ENCODE measurements at places on chromosomes 11 and 22.

DNA sequence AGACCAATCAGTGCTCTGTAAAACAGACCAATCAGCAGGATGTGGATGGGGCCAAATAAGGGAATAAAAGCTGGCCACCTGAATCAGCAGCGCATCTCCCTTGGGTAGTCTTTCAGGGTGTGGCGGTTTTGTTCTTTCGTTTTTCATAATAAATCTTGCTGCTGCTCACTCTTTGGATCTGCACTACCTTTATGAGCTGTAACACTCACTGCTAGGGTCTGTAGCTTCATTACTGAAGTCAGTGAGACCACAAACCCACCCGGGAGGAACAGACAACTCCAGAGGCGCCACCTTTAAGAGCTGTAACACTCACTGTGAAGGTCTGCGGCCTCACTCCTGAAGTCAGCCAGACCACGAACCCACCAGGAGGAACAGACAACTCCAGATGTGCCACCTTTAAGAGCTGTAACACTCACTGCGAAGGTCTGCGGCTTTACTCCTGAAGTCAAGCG, 175.5 kb upstream of the PDGFD start:
- no peaks in the 10 kb centered on the region for H3K36me3 ChIP-seq
- no peak overlapping the region for H3K27ac ChIP-seq
- no peaks in the 10 kb centered on the region for H3K4me1 ChIP-seq
- no peak overlapping the region for H3K4me3 ChIP-seq

DNA sequence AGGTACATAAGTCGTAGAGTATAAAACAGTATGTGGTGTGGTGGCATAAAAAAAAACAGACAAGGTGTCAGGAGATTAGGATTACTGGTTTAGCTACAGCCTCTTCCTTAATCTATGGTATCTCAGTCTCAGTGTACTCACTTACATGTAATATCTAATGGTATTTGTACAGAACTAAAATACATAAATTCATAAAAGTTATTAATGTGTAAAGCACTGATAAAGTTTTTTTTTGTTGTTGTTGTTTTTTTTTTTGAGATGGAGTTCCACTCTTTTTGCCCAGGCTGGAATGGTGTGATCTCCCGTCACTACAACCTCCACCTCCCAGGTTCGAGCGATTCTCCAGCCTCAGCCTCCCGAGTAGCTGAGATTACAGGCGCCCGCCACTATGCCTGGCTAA, 2.9 kb downstream of the PTS start:
- DNase-seq: no peak
- H3K36me3 ChIP-seq: peaks cover 19% of the 10 kb centered on the region
- H3K27ac ChIP-seq: no peak overlapping the region
- no peaks in the 10 kb centered on the region for H3K27me3 ChIP-seq
- no peak overlapping the region for H3K4me3 ChIP-seq
- peaks cover 6% of the 10 kb centered on the region for H3K4me1 ChIP-seq

DNA sequence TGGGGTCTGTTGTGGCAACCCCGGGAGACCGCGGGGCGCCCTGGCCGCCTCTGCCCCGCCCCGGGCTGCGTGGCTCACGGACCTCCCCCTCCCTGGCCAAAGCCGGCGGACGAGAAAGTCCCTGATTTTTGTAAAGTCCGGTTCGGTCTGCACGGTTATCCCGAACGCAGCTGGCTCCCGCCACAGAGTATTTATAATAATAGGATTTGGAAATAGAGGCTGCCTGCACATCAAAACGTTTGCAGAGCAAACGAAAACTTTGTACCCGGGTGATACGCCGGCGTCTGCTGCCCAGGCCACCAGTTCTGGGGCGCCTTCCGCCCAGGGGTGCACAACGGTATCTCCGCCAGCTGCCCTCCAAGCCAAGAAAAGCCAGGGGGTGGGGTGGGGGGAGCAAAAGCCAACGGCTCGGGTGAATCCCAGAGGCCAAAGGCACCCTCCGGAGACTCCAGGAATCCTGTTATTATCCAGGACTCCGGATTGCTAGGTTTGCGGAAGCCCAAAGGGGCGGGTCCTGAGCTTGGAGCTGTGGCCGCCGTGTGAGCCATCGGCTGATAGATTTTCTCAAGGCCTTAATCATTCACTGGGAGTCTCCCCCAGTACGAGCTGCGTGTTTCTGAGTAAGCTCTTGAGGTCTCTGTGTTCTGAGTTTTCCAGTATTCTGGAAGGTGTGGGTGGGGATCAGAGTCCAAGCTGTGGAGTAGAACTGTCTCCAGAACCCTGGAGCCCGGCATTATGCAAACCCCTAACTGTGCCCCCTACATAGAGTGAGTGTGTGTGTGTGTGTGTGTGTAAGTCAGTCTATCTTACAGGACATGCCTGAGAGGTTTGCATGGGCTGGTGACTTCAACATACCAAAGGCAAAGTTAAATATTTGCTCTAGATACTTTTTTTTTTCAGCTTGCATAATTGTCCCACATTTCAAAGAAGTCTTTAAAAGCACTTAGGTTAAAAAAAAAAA, 673 bp upstream of the SHANK2 start:
- H3K27me3 ChIP-seq: peaks cover 13% of the 10 kb centered on the region
- peak overlapping the region; percentile 57 for H3K4me3 ChIP-seq
- peak; percentile 74 for DNase-seq
- peaks cover 24% of the 10 kb centered on the region for H3K4me1 ChIP-seq
- no peaks in the 10 kb centered on the region for H3K36me3 ChIP-seq

- peaks cover 94% of the 10 kb centered on the region for H3K36me3 ChIP-seq
- no peaks in the 10 kb centered on the region for H3K4me1 ChIP-seq
- no peak overlapping the region for H3K27ac ChIP-seq
- H3K4me3 ChIP-seq: no peak overlapping the region
- no peak for DNase-seq
These were observed 16.3 kb downstream of the TRMU start for GRCh38 chr22:46351767-46352166.

DNA sequence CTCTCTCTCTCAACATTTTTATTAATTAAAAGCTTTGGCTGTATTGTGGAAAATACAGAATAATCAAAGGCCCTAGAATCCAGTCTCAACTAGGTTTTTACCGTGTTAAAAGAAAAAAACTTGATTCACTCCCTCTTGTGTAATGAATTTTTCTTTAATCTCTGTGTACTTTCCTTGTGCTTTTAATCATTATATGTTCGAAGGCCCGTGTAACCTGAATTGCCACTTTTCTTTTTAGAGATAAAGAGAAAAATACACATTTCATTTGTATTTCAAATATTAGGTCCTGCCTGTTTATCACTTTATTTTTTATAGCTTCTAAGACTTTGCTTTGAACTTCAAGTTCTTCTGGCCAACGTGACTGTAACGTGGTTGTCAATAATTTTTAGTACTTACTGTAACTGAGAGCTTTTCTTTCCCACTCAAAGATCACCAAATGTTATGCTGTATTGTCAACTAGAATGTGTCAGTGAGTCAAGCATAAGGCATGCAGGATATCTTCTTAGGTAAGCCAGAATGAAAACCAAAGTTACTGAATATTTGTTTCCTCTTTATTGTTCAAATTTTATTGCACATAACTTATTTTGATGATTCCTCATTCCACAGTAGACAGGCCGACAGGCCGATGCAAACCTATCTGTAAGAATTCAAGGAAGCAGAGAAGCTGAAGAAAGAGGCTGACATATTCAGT, 23.3 kb upstream of the FAR1 start:
- no peaks in the 10 kb centered on the region for H3K4me1 ChIP-seq
- no peaks in the 10 kb centered on the region for H3K36me3 ChIP-seq

- H3K4me3 ChIP-seq: no peak overlapping the region
- no peak for DNase-seq
- H3K4me1 ChIP-seq: peaks cover 5% of the 10 kb centered on the region
- H3K27me3 ChIP-seq: no peaks in the 10 kb centered on the region
These were observed 59.7 kb downstream of the SPON1 start for GRCh38 chr11:14022251-14022650.

DNA sequence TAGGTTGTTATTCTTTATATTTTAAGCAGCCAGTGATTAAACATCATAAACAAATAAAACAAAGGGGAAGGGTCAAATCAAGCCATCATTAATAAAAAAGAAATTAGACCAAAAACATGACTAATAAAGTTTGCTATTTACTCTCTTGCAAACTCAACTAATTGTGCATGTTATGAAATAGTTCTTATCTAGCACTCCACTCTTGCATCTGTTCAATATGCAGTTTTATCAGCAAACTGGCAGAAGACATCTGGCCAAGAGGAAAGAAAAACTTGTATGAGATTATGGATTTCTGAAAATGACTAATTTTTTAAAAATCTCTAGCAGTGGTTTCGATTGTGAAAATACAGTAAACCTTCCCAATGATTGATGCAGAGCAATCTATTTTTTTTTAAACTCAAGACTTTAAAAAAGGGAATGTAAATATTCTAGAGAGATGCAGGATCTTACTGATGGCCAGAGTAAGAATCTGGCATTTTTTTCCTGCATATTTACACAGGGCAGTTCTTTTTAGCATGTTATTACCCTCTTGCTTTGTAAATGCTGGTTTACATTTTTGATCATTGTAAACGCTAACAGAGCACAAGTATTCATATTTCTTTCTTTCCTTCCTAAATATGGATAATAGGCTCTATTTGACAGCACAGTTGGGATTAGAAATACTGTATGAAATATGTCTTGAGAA, 83.3 kb downstream of the GRIA4 start:
- no peaks in the 10 kb centered on the region for H3K27me3 ChIP-seq
- no peak overlapping the region for H3K4me3 ChIP-seq
- H3K36me3 ChIP-seq: no peaks in the 10 kb centered on the region
- no peak for DNase-seq
- H3K27ac ChIP-seq: no peak overlapping the region

DNA sequence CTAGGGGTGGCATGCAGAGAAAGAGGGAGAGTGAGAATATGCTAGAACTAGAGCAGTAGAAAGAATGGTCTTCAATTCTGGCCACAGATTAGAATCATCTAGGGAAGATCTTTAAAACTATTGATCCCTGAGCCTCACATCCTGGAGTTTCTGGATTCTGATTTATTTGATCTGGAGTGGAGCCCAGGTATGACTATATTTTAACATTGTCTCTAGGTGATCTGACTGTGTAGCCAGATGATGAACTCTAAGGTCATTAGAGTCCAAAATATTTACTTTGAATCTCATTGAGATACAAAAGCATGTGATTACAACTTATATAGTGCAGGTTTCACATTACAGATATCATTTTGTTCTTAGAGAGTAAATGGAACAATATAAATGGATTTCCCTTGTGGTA, 79.7 kb downstream of the FDX1 start:
- no peak overlapping the region for H3K4me3 ChIP-seq
- H3K27me3 ChIP-seq: no peaks in the 10 kb centered on the region
- DNase-seq: no peak
- no peaks in the 10 kb centered on the region for H3K4me1 ChIP-seq
- H3K27ac ChIP-seq: no peak overlapping the region

DNA sequence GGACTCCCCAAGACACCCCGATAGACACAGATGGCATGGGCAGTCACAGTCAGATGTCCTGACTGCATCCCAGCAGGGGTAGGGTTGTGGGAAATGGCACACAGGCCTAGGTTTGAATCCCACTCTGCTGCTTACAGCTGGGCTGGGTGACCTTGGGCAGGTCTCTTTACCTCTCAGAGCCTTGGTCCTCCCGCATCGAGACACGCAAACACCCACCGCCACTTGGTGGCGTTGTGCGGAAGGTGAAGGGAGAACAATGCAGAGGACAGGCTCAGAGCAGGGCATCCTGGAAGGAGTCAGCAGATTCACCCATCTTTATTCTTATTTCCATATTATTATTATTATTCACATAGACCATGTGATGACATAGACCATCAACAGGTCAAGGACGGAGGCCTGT, 140.5 kb downstream of the MIAT start:
- no peak overlapping the region for H3K27ac ChIP-seq
- H3K4me3 ChIP-seq: no peak overlapping the region
- no peaks in the 10 kb centered on the region for H3K27me3 ChIP-seq
- peaks cover 5% of the 10 kb centered on the region for H3K4me1 ChIP-seq
- DNase-seq: no peak

- H3K4me3 ChIP-seq: no peak overlapping the region
- H3K27ac ChIP-seq: no peak overlapping the region
- no peaks in the 10 kb centered on the region for H3K4me1 ChIP-seq
- no peaks in the 10 kb centered on the region for H3K36me3 ChIP-seq
These were observed 81.6 kb downstream of the FLI1 start for GRCh38 chr11:128775468-128775867.

DNA sequence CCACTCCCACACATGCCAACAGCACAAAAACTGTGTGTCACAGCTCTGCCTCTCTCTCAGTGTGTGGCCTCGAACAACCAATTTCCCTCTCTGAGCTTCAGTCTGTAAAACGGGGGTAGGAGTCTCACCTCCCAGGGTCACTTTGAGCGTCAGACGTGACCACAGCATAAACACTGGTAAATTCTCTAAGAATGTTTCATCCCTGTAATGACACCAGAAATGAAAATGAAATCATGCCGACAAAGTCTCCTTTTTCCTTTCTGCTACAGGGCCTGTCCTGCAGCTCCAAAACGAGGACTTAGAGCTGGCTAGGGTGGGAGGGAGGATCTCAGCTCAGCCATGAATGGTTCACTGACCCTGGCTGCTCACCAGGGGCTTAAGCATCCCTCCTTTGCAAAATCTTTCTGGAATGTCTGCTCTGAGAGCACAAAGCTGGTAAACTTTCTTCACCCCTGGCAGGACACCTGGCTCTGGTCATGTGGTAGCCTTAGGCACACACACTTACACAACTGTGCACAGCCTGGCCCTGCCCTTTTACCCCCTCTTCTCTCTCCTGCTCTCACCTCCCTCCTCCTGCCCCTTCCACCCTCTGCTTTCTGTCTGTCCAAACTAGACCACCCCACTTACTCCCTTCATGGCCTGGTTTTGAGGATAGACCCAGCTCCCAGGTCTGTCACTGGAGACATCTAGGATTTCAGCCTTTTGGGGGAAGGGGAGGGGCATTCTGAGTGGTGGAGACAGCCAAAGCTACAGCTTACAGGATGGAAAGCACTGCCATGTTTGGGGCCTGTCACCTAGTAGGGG, 12.3 kb upstream of the TSKU start:
- peaks cover 71% of the 10 kb centered on the region for H3K4me1 ChIP-seq
- H3K4me3 ChIP-seq: no peak overlapping the region
- H3K27ac ChIP-seq: peak overlapping the region; percentile 84
- DNase-seq: peak; percentile 80
- H3K27me3 ChIP-seq: no peaks in the 10 kb centered on the region

- H3K4me3 ChIP-seq: no peak overlapping the region
- no peak overlapping the region for H3K27ac ChIP-seq
- no peaks in the 10 kb centered on the region for H3K27me3 ChIP-seq
- H3K36me3 ChIP-seq: no peaks in the 10 kb centered on the region
- no peak for DNase-seq
- no peaks in the 10 kb centered on the region for H3K4me1 ChIP-seq
These were observed 1462.9 kb upstream of the RAG2 start for GRCh38 chr11:38060920-38061319.

- no peaks in the 10 kb centered on the region for H3K36me3 ChIP-seq
- H3K4me3 ChIP-seq: no peak overlapping the region
- H3K27ac ChIP-seq: no peak overlapping the region
These were observed 87.4 kb upstream of the SYT13 start for GRCh38 chr11:45373506-45374035.

DNA sequence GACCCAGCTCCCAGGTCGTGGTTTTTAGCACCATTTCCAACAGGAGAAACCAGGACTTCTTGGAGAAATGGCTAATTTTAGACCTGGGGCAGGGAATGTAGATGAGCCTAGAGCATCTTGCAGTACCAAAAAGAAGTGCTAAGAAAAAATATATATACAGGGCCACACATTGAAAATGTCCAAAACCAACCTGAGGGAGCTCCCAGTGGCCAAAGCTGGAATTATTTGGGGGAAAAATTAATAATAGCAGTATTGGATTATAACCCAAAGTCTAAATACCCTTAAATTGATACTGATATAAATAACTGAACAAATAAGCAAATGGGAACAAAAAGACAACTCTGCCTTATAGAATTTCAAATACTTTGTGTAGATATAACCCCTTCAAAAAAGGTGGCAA, 108.0 kb downstream of the PARVA start:
- H3K27me3 ChIP-seq: no peaks in the 10 kb centered on the region
- H3K4me3 ChIP-seq: no peak overlapping the region
- peaks cover 17% of the 10 kb centered on the region for H3K36me3 ChIP-seq
- no peaks in the 10 kb centered on the region for H3K4me1 ChIP-seq
- DNase-seq: no peak
- H3K27ac ChIP-seq: no peak overlapping the region

Measured in large intestine (tissue), 12 donors.